Stimulated activated CD4-positive, alpha-beta T cell treated with anti-CD3 and anti-CD28 coated beads, Interleukin-1b, Interleukin-23, amount 100 ng/mL, for 1 hour (primary cell): ENCODE measurements at places on chromosomes 1 and 21.

- no peak for DNase-seq
Measured at GRCh38 chr1:36530261-36530660, 47.5 kb upstream of the CSF3R start.

- DNase-seq = no peak
Measured at GRCh38 chr1:90443354-90443753, 273.7 kb downstream of the BARHL2 start.

DNA sequence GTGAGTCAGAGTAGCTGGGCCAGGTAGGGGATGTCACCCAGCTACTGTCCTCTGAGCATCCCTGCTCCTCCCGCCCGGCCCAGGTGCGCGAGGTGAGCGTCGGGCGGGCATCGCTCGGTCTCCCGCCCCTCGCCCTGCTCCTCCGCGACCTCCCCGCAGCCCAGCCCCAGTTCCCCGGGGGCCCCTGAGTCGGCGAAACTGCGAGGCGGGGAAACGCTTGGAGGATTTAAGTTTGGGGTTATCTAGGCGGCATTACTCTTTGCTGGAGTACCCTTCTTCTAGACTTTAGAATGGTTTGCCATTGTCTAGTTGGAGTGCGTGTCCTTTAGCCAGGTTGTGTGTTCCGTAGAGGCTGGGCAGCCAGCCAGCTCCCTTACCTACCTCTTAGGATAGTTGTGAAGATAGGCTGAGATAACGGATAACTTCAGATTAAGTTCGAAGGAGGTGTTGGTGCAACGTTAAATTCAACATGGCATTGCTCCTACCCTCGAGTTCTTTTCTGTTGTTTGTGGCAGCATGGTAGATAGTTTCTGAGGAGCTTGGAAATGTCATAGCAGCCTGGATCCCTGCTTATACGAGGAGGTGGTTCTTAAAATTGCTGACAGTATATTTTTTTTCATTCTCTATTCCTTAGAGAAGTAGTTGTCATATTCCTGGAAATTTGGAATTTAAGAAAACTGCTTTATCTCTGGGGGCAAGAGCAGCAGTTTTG, 697 bp downstream of the AGO3 start:
- no peak for DNase-seq

- no peak for DNase-seq
Measured at GRCh38 chr1:224730965-224731364, 114.8 kb downstream of the CNIH3 start.

DNA sequence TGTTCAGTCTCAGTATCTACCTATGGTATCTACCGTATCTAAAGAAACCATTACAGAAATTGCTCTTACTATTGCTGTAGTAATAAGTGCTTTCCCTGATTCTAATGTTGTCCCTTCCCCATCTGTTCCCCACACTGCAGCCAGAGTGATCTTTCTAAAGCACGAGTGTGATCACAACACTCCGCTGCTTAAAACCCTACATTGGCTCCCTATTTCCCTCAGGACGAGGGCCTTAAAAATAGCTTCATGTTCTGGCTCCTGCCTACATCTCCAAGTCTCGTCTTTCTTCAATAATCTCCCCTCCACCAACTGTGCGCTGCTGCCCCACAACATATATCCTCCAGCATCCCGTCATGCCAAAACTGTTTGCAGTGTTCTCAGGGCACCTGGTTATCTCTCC, 150.6 kb downstream of the SDCCAG8 start:
- DNase-seq = no peak

DNA sequence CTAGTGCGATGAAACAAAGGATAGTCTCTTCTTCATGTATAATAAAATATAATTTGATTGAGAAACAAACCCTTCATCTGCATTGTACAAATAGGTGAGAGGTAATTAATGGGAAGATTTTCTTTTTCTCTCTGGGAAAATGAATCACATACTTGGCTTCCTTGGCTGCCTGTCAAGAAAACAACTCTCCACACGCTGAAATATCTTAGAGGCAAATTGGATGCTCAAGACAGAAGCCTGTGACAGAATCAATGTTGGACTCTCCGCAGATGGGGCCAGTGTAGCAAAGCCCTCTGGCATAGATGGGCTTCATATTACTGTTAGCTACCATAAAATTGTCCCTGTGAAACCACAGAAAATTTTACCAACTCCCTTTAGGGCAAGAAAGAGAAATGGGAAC, 186.6 kb downstream of the GRIK1 start:
- no peak for DNase-seq

- no peak for DNase-seq
Measured at GRCh38 chr1:236746785-236747184, 48.3 kb upstream of the MTR start.

- no peak for DNase-seq
Measured at GRCh38 chr1:30403061-30403645, 320.2 kb downstream of the MATN1 start.

DNA sequence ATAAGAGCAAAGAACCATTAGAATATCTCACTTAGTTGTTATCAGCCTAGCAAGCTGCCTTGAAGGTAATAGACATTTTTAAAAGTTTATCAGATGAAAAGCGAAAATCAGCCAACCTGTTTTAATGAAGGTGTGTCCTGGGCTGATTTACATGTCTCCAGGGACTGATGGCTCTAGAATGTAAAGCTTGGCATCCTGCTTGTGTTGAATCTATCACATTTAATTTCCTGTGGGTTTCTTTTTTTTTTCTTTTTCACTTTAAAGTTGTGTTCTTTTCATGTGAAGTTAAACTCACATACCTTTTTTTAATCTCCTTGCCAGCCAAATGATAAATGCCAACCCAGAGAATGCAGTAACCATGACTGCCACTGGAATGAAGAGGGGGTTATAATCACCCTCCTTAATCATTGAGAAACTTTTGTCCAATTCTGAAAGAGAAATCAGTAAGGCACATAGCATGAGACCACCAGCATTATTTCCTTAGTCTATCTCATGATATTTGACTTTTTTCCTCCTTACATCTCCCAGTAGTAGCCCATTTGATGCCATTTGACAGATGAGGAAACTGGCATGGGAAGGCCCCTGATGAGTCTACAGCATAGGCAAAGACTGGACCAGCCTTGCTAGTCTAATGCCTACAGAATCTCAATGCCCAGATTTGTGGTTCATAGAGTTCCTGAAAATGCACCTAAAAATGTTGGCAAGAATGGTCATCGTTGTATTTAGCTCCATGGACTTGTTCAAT, 10.0 kb downstream of the SELL start:
- no peak for DNase-seq

DNA sequence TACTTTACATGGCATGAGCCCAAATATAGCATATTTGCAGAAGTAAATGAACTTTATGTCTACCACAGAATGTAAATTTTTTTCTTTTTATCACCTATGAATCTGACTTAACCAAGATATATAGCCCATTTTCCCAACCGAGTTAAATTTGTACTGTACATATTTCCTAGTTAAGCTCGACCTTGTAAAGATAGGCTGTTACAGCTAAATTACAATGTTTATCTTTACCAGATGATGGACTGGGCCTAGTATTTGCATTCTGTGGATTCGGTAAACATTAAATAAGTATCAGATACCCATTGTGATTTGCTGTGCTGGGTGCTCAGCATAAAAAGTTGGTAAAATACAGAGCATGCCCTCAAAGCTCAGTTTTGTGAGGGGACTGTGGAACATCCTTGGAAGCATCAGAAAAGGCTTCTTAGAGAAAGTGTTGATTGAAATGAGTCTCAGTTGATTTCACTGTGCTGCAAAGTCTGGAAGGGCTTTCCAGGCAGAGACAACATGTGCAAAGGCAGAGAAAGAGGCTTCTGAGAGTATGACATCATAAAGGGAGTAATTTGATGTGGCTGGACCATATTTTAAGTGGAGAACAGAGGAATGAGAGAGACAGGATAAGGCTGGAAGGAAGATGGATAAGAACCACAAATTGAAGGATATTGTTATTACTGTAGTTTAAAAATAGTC, 27.4 kb downstream of the MORC3 start:
- DNase-seq = no peak

DNA sequence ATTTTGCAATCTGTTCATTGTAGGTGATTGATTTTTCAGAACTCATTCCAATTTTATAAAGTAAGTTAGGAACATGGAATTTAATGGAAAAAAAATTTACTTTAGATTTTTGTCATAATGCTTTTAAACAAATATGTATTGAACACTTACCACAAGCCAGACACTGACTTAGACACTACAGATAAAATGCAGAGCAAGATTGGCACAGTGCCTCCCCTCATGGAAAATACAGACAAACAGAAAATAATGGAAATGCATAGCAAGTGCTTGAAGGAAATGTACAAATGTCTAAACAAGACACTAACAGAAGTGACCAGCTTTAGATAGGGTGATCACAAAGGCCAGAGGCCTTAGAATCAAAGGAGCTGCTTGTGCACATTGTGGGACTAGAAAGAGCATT, 260.5 kb upstream of the ADGRL2 start:
- DNase-seq = no peak

DNA sequence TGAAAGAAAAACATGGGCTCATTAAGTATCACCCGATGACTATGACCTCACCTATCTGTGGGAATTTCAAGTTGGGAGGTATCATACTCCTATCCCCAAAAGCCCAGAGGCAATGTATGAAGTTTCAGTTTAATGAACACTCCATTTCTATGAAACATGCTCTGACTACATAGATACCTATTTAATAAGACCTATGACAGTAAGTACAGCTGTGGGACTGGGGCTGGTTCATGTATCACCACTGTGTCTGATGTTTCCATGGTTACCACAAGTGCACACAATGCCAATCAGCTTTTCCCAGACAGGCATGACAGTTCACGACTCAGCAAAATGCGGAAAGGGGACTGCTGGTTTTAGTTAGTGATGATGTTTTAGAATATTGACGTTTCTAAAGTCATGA, 167.7 kb downstream of the SIPA1L2 start:
- no peak for DNase-seq

DNA sequence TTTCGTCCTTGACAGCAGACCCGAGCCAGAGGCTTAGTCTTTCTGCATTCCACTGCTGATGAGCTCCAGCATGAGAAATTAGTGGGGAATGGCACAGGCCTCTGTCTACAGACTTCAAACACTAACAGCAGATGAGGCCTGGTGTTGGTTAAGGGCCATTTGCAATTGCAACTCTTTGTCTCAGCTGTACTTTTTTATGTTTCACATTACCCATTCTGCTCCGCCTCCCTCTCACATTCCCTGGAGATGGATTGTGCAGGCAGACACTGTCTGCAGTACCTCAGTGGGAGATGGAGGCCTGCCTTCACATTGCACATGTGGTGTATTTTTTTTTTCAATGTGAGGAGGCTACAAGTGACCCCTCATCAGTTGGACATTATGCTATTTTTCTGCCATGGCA, 370.2 kb downstream of the DUSP10 start:
- DNase-seq = no peak

GRCh38 chr1:111484391-111485026, 10.7 kb downstream of the C1orf162 start:
- no peak for DNase-seq
